ENCODE measurements at places on chromosomes 5 and 9.

DNA sequence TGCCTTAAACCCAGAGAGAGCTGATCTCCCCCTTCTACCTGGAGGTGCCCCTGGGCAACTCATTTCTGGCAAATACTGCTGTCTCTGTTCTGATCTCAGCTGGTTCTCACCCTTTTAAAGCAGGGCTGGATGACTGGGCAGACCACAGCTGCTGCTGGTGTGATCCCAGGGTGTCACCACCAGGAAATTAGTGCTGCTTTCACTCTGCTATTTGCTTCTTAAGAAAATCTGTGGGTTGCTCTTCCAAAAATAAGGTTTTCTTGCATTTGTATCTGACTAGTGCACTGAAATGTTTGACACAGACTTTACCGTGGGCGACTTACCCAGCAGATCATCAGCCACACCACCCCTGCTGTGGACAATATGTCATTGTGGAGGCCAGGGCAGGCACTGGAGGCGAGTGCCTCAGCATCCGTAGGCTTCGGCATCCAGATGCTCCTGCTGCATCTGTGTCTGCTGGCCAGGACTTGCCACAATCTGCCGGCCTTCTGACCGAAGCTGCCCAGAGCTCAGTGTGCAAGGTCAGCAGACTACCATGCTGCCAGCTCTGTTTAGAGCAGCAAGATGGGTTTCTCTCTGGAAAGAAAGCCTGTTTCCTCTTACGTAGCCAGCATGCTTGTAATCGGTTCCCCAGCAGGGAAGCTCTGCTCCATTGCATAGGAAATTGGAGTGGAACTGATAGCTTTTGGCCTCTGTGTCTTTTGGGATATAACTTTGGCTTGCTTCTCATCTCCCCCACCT, 13.6 kb downstream of the ARHGAP26 start:
- peak; percentile 72 for DNase-seq

DNA sequence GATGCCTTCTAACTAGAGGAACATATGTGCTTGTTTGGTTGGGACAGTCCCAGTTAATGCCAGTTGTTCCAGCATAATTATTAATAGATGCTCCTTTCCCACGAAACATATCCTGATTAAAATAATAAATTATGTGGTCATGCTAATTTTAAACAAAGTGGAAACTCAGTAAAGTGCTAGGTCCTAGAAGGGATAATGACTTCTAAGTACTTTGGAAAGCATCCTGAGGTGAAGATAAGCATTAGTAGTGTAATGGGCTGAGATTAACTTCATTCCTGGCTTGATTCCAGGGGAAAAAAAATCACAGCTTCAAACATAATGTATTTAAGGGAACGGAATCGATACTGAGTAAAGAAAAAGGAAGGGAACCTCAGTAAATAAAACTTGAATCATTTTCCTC, 213.7 kb upstream of the SNX2 start:
- DNase-seq = no peak

- DNase-seq = no peak
These were observed 10.8 kb downstream of the RMI1 start for GRCh38 chr9:83991355-83991754.

GRCh38 chr5:77719666-77720363, 56.3 kb downstream of the TBCA start:
- no peak for DNase-seq

GRCh38 chr5:42387563-42387962, 35.7 kb upstream of the GHR start:
- DNase-seq = no peak

DNA sequence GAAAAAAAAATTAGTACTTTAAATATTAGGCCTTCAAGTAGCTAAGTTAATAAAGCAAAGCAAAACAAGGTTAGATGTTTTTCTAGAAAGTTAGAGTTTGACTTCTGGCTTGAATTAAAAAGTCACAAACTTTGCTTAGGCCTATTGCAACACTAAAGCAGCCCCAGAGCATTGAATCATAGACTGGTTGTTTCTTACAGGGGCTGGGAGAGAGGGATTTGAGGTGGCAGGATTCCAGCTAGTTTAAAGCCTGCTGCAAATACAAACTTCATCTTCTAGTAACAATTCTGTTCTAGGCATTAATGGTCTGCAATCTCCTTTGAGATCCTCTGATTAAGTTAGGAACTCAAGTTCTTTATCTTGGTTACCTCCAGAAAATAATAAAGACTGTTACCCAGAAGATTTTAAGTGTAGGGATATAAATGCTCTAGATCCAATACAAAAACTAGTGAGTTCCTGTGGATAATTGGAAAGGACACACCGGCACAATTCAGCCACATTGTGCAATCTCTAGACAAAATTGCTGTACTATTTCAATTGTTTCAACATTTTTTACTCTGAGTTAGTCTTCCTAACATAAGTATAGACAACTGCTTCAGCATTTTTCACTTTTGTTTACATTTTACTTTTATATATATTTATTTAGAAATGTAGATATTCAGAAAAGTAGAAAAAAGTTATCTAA, 12.6 kb downstream of the OR13C5 start:
- peak; percentile 48 for DNase-seq

DNA sequence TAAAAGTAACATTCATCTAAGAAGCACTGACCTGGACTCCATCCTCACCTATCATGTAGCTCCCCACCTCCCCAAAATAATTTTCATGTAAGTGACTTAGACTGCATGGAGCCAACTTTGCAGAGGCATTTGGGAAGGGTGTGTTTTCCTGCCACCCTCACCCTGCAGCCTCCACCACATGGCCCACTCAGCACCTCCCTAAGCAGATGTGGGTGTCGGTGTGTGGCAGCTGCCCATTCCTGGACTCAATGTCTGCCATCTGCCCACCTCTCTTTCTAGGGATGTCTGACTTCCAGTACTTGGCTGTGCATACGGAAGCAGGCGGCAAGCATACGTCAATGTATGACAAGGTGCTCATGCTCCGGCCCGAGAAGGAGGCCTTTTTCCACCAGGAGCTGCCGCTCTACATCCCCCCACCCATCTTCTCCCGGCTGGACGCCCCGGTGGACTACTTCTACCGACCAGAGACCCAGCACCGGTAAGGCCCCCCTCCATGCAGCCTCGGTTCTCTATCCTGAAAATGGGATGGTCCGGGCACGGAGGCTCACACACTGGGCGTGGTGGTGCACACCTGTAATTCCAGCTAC, 12.7 kb downstream of the GTF3C5 start:
- no peak for DNase-seq

- no peak for DNase-seq
These were observed 179.2 kb downstream of the MACROH2A1 start for GRCh38 chr5:135219868-135220267.

DNA sequence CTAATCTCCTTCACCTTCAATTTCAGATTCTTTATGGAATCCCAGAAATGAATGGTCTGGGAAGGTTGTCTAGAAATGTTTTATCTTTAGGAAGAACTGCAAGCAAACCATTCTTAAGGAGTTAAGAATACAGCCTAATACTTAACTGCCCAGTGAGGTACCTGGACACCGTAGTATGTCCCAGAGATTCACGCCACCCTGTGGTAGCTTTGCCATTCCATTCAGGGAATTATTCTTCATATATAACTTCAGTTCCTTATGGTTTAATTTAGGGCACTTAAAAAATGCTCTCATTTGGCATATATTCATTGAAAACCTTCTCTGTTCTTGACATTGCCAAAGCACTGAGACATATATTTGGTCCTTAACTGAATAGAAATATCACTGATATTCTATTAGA, 49.7 kb downstream of the ACTBL2 start:
- DNase-seq = no peak

DNA sequence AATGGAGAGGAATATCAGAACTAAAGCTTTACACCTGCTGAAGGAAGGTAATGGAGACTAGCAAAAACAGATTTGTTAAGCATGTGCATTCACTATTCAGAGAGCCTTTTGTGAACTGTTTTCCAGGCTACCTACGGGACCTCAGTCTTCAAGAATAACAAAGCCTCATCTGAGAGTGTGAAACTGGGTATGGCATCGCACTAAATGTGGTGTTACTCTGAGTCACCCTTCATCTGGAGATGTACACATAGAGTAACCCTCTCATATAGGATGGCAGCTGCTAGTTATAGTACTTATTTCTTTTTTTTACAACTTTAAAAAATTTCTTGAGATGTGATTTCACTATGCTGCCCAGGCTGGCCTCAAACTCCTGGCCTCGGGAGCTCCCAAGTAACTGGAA, 306.8 kb downstream of the ZNF608 start:
- no peak for DNase-seq

DNA sequence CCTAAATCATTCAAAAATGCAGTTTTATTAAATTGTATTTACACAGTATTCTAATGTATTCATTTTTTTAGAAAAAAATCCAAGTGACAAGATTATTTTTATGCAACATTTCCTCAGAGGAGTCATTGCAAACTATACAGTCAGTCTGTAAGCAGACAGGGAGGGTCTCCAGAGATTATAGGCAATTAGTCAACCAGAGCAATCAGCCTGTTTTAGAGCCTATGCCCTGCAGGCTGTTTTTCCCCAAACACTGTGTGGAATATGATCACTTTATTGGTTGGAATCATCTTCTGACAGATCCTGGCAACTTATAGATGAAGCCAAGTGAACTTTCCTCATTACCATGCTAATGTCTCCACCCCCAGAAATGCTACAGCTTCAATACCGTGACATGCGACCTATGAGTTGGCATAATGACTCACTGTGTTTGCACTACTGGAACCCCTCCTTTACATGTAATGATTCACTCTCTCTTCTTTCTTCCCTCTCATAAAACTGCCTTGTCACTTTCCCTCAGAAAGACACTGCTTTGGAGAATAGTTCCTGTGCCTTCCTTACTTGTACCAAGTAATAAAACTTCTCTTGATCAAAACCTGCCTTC, 577.7 kb upstream of the FTMT start:
- DNase-seq = peak; percentile 2

- DNase-seq = no peak
These were observed 37.1 kb downstream of the NEUROG1 start for GRCh38 chr5:135498637-135498995.

- peak; percentile 10 for DNase-seq
These were observed 1981.1 kb downstream of the EFNA5 start for GRCh38 chr5:105689596-105689995.

- peak; percentile 87 for DNase-seq
These were observed at the start of gene PDE4D for GRCh38 chr5:59893429-59894227. PDE4D (minus strand) TSS chr5:59893726.

DNA sequence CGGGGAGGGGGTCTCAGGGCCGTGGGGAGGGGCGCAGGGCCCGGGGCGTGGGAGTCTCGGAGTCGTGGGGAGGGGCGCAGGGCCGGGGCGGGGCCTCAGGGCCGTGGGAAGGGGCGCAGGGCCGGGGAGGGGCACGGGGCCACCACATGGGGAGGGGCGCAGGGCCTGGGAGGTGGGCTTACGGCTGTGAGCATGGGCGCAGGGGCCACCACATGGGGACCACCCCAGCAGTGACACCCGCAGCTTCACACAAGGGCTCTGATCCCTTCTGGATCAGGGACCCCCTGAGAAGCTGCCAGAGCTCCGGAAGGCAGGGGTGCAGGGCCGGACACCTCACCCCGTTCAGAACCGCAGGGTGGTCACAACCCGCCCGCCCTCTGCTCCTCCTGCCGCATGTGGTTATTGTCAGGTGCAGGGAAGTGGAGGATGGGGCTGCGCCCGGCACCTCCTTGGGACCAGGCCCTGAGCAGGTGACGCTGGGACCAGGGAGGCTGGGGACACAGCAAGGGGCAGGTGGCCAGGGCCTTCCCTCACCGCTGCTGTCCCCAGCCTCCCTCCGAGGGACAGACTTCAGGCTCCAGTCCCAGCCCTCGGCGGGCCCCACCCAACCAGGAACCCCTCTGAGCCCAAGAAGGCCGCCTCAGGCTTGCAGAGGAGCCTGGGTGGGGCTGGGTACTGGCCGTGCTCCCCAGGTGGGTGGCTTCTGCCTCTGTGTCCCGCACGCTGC, 53.7 kb downstream of the EXD3 start:
- peak; percentile 18 for DNase-seq

GRCh38 chr9:123789554-123790292, 140.2 kb downstream of the DENND1A start:
- DNase-seq = no peak

- DNase-seq = no peak
These were observed 113.5 kb downstream of the CAAP1 start for GRCh38 chr9:26779062-26779461.

GRCh38 chr9:107557236-107557990, 67.8 kb upstream of the KLF4 start:
- DNase-seq = no peak

GRCh38 chr5:156850206-156850751, at the start of gene PPP1R2B:
PPP1R2B (plus strand) TSS chr5:156850295; CDS start chr5:156850563, 268 bp downstream.
- no peak for DNase-seq

DNA sequence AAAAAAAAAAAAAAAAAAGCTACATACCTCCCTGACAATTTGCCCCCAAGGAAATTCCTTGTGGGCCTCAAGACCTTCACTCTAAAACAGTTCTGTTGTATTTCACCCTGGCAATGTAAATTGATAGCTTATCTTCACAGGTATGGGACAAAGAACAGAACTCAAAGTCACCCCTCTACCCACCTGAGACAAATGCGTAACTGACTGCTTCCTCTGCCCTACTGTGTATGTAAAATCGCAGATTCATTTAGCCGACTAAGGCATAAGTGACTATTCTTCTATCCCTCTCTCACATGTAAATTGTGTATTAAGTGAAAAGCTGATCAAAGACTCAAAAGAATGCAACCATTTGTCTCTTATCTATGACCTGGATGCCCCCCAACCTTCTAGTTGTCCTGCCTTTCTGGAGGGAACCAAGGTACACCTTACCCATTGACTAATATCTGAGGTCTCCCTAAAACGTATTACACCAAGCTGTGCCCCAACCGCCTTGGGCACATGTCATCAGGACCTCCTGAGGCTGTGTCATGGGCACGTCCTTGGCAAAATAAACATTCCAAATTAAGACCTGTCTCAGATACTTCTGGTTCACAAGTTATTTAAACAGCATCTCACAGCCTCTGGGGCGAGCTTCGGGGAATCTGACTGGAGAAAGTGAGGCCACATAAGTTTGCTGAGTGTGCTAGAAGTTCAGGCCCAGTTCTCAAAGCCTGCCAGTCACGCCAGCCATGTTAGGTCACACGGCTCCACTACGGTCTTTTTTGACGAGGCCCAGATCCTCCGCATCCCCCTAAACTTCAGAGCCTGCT, 954 bp downstream of the TBCA start:
- no peak for DNase-seq

DNA sequence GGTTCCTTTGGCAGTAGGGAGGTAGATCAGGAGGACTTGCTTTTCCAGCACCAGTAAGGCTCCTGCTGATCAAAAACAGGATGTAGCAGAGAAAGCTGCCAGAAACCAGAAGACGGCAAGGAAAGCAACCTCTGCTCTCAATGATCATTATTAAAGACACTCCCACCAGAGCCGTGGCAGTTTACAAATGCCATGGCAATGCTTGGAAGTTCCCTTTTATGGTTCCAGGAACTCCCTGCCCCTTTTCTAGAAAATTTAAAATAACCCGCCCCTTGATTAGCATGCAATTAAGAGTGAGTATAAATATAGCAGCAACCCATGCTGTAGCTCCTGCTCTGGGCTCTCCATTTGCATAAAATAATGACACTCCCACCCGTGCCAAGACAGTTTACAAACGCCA, 16.1 kb downstream of the EQTN start:
- no peak for DNase-seq

- no peak for DNase-seq
These were observed 84.6 kb downstream of the PAPPA start for GRCh38 chr9:116238225-116238624.

- no peak for DNase-seq
These were observed 28.8 kb upstream of the TLE4 start for GRCh38 chr9:79542735-79543620.
